ENCODE measurements at places on chromosomes 2 and 18.

GRCh38 chr18:74388227-74388626 lies 68.9 kb downstream of the DIPK1C start:
- no peak for DNase-seq

DNA sequence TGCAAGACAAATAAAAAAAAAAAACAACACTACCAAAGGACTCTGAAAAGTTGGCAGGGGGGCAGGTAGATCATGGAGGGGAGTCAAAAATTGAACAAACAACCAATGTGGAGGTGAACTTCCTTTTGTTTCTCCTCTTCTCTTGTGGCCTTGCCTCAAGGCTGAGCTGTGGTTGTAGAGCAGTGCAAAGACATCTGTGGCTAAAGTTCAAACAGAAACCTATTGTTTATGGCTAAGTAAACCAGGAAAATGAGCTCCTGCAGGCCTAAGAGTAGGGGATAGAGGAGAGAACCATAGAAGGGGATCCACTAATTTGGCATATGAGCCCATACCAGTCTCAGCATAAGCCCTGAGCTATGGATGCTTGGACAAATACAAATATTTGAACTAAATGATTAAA lies 40.2 kb upstream of the EGR4 start:
- no peak for DNase-seq

- DNase-seq = no peak
These were observed 159.3 kb upstream of the MYCN start for GRCh38 chr2:15780912-15781574.

GRCh38 chr2:40477361-40477760 lies 25.5 kb upstream of the SLC8A1 start:
- no peak for DNase-seq

DNA sequence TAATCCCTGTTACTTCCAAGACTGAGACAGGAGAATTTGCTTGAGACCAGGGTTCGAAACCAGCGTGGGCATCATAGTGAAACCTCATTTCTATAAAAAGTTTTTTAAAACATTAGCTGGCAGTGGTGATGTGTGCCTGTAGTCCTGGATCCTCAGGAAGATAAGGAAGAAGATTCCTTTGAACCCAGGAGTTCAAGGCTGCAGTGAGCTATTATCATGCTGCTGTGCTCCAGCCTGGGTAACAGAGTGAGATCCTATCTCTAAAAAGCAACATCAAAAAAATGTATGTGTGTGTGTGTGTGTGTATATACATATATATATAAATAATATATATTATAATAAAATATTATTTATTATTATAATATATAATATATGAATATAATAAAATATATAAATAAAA lies 1417.6 kb upstream of the CDH2 start:
- DNase-seq = no peak

GRCh38 chr2:27211241-27211942 lies 449 bp upstream of the ATRAID start:
- no peak for DNase-seq

GRCh38 chr2:240308111-240308651 lies 127.3 kb upstream of the GPC1 start:
- no peak for DNase-seq

DNA sequence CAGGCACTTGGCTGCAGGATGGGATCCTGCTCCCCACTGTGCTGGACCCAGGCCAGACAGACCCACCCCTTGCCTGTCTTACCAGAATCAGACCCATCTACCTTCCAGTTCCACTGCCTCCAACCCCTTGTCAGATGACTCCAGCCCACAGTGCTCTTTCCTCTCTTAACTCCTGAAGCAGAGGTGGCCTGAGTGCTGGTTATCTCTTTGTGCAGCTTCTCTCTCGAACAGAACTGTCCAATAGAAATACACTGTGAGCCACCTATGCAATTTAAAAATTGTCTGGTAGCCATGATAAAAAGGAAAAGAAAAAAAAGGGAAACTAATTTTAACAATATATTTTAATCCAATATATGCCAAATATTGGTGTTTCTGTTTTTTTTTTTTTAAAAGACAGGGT lies 160.2 kb upstream of the SMAD2 start:
- no peak for DNase-seq

DNA sequence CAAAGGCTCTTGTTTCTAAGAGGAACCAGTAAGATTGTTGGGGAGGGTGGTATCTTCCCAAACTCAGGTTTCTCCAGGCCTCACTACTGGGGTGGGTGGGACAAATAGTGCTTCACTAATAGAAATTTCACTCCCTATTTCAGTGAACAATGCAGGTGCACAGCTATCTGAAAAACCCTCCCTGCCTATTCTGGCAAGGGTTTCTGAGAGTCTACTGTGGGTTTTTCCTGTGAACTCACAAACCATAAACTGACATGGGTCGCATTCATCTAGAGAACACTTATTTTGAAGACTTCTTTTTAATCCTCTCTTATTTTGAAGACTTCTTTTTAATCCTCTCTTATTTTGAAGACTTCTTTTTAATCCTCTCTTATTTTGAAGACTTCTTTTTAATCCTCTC lies 4.4 kb downstream of the IL36A start:
- no peak for DNase-seq

- no peak for DNase-seq
These were observed 133.2 kb upstream of the ID2 start for GRCh38 chr2:8548619-8549150.

GRCh38 chr18:59834267-59834666 lies 65.5 kb upstream of the PMAIP1 start:
- no peak for DNase-seq

DNA sequence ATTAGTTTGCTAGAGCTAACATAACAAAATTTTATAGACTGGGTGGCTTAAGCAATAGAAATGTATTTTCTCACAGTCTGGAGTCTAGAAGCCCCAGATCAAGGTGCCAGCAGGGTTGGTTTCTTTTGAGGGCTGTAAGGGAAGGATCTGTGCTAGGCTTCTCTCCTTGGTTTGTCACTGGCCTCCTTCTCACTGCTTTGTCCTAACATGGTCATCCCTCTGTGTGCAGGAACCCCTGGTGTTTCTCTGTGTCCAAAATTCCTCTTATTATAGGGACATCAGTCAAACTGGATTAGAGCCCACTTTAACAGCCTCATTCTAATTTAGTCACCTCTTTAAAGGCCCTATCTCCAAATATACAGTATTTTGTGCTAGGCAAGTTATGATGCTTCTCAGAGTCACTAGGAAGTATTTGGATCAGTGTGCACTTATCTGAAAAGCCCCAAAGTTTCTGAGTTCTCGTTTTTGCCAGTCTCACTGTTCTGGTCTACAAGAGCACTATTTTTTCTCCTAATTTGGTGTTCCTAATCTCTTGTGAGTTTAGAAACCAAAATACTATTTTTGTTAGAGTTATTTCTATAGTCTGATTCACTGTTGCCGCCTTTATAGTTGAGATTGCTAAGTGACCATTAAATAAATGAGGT lies 29.0 kb downstream of the ZC3H6 start:
- DNase-seq = no peak

- no peak for DNase-seq
These were observed 68.7 kb upstream of the MGAT4A start for GRCh38 chr2:98799375-98800329.

Data from cortex of kidney (tissue), 1 donor.